ENCODE measurements at places on chromosomes 11 and 22.

GRCh38 chr11:131185915-131186314 is 184.5 kb upstream of the NTM start:
- no peak for DNase-seq

GRCh38 chr11:27693398-27693797 is 6.9 kb downstream of the BDNF start:
- DNase-seq: no peak

- no peak for DNase-seq
These were observed 30.5 kb upstream of the TTLL12 start for GRCh38 chr22:43217285-43218030.

DNA sequence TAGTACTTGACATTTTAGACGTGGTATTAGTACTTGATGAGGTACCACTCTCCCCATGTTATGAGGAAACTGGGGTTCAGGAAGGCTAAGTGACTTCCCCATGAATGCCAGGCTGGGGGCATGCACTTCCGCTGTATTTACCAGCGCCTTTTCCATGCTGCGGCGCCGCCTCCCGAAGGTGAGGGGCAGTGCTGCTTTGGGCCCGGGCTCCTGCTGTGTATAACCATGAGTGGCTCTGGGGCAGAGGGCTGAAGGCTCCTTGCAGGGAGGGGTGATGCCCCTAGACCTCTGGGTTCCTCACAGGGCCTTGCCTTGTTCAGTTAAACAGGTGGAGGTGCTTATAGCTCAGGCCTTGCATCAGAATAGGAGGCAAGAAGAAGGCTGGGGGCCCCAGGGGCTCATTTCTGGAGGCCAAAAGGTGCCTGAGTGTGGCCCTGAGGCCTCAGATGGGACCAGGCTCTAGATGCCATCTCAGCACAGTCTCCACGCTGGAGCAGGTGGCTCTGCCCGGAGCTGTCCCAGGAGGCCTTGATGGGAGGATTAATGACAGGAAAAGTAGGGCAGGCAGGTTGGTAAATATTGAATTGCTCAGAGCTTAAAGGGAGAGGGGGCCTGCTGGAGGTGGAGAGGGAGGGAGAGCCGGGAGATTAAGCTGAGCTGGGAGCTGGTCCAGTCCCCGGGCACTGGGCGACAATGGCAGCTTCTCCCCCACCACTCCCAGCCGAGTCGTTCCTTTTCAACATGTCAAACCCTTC is 129.6 kb downstream of the CEP164 start:
- DNase-seq: no peak

DNA sequence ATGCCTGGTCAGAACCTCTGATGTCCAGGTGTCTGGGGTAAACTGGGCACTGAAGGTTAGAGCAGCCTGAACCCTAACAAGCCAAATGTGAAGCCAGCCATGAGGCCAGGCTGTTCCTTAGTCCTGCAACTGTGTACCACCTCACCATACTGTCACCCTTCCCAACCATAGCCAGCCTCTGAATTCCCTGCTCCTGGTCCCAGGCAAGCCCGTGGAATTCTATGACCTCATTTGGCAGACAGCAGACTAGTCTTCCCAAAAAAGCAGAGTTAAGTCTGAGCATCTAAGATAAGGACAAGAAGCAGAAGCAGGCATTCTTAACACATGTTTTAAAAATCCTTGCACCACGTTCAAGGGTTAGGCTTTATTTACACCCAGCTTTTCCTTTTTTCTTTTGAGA is 134.8 kb downstream of the C11orf58 start:
- DNase-seq: no peak

GRCh38 chr22:45291061-45291930 is 6.5 kb downstream of the UPK3A start:
- no peak for DNase-seq

DNA sequence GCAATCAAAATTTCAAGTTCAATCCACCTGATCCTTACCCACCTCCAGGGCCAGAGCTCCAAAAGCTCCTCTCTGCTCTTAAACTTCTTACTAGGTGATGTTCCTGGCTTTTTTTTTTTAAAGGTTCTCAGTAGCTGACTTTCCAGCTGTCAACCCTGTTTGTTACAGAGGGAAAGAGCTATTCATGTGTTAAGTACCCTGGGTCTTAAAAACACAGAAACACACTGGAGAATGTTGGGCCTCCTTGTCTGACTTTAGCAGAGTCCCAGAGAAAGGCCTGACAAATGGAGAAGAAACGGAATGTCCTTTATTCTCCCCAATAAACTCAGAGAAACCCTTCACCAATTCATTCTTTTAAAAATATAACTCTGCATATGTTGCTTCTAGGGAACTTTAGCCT is 3.2 kb downstream of the LRRC4C start:
- DNase-seq: no peak

- no peak for DNase-seq
These were observed 16.0 kb upstream of the ADA2 start for GRCh38 chr22:17235149-17235655.

DNA sequence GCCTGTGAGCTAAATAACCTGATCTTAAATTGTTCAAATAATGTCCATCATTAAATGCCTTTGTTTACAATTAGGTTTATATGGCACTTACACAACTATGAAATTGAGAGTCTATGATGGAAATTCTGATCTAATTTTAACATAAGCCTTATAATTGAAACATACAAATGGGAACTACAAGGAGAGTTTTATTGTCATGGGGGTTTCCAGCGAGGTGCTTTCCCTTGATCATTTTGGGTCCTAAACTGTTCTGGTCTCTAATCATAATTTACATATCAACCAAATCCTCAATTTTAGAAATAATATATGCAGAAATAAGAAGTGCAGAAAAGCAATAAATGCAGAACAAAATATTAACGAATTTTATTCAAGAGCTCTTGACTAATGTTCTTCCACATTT is 44.9 kb downstream of the RRAS2 start:
- DNase-seq: no peak

DNA sequence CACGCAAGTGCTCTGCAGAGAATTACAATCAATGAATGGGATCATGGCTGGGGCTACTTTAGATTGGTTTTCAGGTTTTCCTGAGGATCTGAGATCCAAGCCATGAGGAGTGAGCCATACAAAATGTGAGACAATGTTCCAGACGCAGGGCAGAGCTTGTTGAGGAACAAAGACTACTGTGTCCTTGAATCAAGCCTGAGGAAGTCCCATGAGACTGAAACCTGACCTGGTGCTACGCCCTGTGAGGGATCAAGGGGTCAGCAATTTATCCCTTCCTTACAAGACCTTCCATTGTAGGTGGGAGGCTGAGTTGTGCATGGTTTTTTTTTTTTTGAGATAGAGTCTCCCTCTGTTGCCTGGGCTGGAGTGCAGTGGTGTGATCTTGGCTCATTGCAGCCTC is 2.1 kb downstream of the INCENP start:
- DNase-seq: no peak

- no peak for DNase-seq
These were observed 10.6 kb upstream of the NNMT start for GRCh38 chr11:114285599-114285998.

- DNase-seq: no peak
These were observed 82.5 kb downstream of the ZNF280B start for GRCh38 chr22:22425783-22426624.

DNA sequence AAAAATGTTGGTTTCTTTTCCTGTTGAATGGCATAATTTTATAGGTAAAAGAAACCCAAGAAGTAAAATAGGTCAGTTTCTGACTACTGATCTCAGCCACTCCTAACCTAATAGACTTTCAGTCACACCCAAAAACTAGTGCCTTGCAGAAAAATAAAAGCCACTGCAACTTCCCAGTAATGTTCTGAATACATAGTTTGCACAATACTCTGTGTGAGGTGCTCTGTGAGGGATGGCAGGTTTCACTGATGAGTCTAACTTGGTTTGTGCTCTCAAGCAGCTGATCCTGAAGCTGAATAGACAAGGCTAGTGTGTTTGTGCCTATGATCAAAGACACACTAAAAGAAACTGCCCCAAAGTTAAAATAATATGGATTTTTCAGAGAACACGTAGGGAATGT is 758.3 kb downstream of the NELL1 start:
- DNase-seq: no peak

DNA sequence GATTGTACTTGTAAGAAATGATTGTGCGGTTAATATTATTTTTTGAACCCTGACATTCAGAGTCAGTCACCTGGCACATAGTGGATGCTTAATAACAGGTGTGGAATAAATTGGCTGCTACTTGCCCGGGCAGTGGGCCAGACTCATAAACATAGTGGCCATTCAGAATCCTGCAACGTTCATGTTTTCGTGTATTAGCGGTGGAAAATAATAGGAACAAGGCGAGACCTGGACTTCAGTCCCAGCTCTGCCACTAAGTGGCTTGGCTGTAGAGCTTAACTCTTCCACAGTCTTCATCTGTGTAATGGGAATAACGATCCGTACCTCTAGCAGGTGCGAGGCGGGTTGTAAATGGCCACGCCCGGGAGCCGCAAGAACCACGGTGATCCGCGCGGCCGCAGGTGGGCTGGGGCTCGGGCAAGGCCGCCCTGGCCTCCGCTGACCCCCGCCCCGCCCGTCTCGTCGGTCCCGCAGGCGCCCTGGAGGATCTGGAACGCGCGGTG is 761 bp upstream of the TMEM25 start:
- peak; percentile 62 for DNase-seq

- no peak for DNase-seq
These were observed 17.6 kb downstream of the CHST1 start for GRCh38 chr11:45647786-45648185.

DNA sequence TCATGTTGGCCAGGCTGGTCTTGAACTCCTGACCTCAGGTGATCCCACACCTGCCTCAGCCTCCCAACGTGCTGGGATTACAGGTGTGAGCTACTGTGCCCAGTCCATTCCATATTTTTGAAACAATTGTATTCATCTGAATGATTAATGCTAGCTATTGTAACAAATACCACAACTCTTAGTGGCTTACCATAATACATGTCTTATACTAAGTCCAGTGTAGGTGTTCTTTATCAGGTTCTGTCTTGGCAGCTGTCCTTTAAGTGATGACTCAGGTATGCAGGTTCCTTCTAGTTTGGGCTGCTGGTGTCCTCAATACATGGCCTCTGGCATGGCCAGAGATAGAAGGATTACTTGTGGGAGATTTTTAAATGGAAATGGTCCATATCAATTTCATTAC is 39.0 kb downstream of the UVRAG start:
- DNase-seq: no peak

All from muscle of back (tissue), 13 donors.